ENCODE measurements at places on chromosomes 5 and 9.

DNA sequence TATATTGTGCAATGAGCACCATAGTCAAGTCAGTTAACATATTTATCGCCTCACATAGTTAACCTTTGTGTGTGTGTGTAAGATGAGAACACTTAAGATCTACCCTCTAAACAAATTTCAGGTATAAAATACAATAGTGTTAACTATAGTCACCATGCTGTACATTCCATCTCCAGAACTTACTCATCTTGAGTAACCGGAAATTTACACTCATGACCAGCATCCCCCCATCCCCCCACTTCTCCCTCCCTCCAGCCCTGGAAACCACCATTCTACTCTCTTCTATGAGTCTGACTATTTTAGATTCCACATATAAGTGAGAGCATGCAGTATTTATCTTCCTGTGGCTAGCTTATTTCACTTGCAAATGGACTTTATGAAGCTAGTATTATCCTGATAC lies 40.3 kb downstream of the ZNF354A start:
- no peak for DNase-seq

GRCh38 chr5:7822449-7822848 lies 28.5 kb downstream of the CFAP90 start:
- no peak for DNase-seq

DNA sequence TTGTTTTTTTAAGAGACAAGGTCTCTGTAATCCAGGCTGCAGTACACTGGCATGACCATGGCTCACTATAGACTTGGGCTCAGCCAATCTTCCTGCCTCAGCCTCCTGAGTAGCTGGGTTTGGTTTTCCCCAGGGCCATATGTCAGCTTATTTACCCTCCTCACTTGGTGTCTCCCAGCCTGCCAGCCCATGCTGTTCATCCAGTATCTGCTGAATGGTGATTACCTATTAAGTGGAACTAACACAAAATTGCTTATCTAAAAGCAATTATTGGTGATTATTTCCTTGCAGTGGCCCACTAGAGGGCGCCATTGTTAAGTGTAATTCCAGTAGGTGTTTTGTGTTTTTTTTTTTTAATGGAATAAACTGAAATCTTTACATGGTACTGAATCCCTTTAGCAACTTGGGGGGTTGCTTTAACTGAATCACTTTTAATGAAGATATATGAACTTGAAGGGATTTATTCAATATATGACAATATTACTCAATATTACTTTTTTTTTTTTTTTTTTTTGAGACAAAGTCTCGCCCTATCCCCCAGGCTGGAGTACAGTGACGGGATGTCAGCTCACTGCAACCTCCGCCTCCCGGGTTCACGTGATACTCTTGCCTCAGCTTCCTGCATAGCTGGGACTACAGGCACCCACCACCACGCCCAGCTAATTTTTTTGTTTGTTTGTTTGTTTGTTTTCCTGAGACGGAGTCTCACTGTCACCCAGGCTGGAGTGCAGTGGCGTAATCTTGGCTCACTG lies 13.8 kb downstream of the EXOSC2 start:
- peak; percentile 85 for DNase-seq

- DNase-seq, result no peak
These were observed 109.5 kb downstream of the MYO10 start for GRCh38 chr5:16826379-16827125.

DNA sequence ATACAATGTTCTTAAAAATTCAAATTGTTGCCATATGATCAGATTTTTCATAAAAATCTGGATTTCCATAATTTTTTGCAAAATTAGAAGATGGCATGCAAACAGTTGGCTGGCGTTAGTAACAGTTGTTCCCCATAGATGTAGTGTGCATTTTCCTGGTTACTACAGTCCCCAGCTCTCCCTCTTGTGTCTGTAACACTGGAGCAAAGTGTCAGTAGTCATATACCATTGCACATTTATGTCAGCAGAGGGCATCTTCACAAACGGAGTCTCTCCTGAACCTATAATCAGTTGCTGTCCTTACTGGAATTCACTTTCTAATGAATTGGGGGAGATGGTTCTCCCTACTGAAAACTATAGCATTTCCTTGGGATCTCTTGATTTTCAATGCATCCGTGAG lies 44.7 kb upstream of the DMAC1 start:
- peak; percentile 59 for DNase-seq

DNA sequence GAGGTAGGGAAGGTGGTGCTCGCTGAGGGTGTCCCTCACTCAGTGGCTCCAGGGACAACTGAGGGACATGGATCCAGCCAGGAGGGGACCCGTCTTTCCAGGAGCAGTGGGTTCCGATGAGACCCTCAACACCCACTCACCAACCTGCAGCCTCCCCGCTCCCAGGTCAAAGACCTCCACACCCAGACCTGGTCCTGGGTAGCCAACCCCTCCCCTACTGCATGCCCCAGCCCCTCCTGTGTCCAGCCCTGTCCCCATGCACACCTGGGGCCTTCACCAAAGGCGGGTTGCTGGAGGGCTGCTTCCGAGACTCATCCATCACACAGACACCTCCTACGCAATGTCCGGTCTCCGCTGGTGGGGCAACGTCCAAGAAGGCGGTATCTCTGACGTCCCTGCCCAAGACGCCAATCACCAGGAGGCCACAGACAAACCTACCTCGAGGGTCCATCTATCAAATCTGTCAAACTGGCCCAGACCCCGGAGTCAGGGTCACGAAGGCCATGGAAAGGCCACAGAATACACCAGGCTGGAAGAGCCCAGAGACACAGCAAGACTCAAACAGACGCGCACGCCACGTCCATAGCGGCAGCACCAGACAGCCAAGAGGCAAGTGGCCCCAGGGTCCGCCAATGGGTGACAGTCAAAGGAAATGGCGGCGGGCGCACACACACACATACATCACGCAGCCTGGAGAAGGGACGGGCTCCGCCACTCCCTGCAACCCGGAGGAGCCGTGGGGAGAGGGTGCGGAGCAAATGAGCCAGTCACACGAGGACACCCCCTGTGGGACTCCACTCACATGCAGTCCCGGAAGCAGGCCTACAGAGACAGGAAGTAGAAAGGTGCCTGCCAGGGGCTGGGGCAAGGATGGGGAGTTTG lies 10.8 kb downstream of the NACC2 start:
- no peak for DNase-seq

- DNase-seq, result no peak
These were observed 2.5 kb downstream of the RNF145 start for GRCh38 chr5:159206818-159207217.

- DNase-seq, result no peak
These were observed 159.4 kb downstream of the PIK3R1 start for GRCh38 chr5:68374796-68375518.

DNA sequence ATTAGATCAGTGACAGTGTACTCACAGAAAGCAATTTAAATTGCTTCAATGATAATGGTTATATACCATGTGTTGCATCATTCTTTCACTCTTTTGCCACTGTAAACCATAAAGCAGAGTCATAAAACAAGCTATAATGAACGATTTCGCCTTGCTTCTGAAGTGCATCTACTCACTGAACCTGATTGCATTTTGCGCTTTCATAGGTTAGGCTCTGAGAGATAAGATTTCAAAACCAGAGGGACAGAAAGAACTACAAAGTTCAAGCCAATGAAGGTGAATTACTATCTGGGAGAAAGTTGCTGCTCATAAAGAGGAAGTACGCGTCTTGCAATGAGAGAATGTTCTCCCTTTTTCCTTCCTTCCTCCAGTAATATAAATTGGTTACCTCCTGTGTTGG lies 412.7 kb downstream of the CETN3 start:
- DNase-seq, result peak; percentile 1

- no peak for DNase-seq
These were observed 37.9 kb downstream of the UBTD2 start for GRCh38 chr5:172245703-172246125.

- no peak for DNase-seq
These were observed 334.0 kb downstream of the PSAT1 start for GRCh38 chr9:78630966-78631365.

- DNase-seq, result peak; percentile 15
These were observed 15.6 kb downstream of the SPARC start for GRCh38 chr5:151670953-151671636.

DNA sequence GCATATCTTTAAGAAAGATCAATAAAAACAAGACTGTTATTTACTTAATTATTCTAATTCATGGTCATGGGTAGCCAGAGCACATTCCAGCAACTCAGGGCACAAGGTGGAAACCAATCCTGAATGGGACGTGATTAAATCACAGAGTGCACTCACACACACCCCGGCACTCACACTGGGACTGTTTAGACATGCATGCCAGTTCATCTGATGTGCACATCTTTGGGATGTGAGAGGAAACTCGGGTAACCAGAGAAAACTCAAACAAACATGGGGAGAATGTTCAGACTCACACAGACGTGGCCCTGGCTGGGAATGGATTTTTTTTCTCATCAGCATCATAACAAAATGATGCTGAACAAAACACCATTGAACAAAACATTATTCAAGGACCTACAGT lies 29.4 kb downstream of the SMAD5 start:
- no peak for DNase-seq

Measured in hematopoietic multipotent progenitor cell treated with erythropoietin and hydrocortisone succinate and interleukin-3 and kit ligand, for 4 days (in vitro differentiated cells).